Epithelial cell of proximal tubule (primary cell): ENCODE measurements at places on chromosomes 13 and 19. TPM values are rescaled to one million over a fixed set of nuclear protein-coding genes. Genes with fewer than 3 reads are reported as not detected.

DNA sequence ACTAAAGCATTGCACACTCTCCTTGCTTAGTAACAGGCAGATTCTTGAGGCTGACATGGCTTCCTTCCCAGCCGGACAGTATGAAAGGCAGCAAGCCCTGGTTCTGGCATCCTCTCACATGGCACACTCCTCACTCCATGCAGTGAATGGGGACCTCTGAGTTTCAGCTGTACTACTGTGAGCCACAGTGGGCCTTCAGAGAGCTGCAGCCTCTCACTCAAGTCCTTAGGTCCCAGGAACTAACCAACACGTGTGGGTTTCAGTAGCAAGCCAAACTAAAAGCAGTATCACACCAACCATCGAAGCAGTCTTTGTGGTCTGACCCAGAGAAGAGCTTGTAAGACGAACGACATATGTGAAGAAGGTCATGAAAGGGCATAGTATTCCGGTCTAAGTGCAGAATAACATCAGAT is 128.2 kb downstream of the TBC1D4 start:
- no peak for DNase-seq

DNA sequence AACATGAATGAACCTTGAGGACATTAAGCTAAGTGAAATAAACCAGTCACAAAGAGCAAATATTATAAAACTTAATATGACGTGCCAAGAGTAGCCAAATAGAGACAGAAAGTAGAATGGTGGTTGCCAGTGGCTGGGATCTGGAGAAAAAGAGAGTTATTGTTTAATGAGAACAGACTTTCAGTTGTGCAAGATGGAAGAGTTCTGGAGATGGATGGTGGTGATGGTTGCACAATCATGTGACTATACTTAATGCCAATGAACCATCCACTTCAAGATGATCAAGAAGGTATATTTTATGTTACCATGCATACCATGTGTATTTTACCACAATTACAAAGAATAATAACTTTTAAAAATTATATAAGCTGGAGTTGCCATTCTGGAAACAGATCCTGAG is 65.7 kb upstream of the MTIF3 start:
- no peak for DNase-seq

GRCh38 chr13:65940720-65941119 is 1289.4 kb downstream of the PCDH9 start:
- DNase-seq: no peak

GRCh38 chr13:30193279-30194234 is 113.8 kb downstream of the KATNAL1 start:
- no peak for DNase-seq

- no peak for DNase-seq
These were observed 73.1 kb downstream of the KL start for GRCh38 chr13:33089311-33089710.

DNA sequence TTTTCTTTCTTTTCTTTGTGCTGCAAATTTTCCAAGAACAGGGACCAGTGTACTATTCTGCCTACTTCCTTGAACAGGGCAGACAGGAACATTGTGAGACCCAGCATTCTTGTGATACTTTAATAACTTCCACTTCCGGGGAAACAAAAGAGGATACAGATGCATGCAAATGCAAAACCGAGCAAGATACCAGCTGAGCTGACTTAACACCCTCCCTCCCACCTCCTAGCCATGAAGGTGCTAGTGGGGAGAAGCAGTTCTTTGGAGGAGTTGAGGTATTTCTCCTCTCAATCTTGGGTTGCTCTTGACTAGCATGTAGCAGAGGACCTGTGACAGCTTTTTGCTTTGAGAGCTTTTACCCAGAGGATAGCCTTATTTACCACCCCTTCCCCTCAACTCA is 111.2 kb downstream of the KLF5 start:
- no peak for DNase-seq

DNA sequence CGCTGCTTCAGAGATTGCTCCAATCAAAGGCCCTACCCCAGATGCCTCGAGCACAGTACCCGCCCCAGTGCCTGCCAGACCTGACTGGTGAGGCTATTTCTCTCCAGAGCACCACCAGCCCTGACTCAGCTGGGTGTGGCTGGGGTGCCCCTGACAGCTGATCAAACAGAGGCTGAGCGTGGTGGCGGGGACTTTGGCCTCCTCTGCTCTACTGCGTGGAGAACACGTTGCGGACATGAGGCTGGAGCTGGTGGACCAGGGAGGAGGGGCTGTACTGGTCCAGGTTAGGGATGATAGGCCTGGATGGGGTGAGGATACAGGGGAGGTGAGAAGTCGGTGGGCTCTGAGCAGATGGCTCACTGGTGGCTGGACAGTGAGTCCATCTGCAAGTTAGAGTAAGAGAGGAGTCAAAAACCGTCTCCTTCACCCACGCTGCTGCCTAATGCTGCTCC is 3.5 kb upstream of the DOCK6 start:
- DNase-seq: no peak

GPC6 gene
- total RNA-seq: 10.2 and 18.7 TPM in 2 replicates

SHANK1 gene
- total RNA-seq: 0.29 TPM in 1 of 2 replicates, not detected in the other

ZNF714 gene
- 7.6 and 13.9 TPM in 2 replicates for total RNA-seq

CFAP97D2 gene
- total RNA-seq: not detected in 2 replicates

ZNF224 gene
- total RNA-seq: 5.8 and 8.0 TPM in 2 replicates

CLIP3 gene
- 0.51 and 4.3 TPM in 2 replicates for total RNA-seq
